ENCODE measurements at places on chromosomes 6 and 20.

GRCh38 chr20:64139199-64140060, 24.8 kb upstream of the MYT1 start:
- DNase-seq, result no peak

- no peak for DNase-seq
These were observed 26.9 kb downstream of the RGS17 start for GRCh38 chr6:153104220-153104619.

- DNase-seq, result no peak
These were observed 52.8 kb upstream of the AKIRIN2 start for GRCh38 chr6:87754828-87755227.

DNA sequence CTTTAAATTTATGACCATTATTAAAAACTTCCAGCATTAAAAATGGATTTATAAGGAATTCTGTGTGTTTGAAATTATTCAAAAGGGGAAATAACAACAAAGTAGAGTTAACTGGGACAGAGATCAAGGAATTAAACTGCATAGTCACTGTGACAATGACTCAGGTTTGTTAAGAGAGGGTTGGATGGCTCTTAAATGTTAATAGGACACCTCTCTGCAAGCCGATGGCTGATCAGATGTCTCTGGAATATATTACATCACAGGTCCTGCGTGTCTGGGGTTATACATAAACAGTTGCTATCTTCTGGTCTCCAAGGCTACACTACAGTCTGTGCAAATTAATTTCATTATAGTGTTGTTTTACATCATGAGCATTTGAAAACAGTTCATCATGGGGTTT, 574.3 kb downstream of the COL12A1 start:
- no peak for DNase-seq

- no peak for DNase-seq
These were observed 5.9 kb downstream of the RRAGD start for GRCh38 chr6:89406141-89406540.

DNA sequence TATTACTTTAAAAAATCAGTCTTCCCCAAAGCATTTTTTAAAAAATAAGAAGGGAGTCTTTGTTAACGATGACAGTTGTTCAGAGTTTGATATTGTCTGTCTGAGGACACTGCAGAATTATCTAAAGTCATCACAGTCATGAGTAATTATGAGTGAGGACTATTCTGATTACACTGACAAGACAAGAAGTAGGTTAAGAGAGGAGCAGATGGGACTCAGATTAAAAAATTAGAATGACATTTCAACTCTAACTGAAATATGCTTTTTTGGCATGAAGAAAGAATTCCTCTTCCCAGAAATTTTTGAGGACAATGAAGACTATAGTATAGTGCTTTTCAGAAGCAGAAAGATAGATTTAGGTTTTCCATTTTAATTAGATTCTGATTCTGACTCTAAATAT, 456.5 kb downstream of the EPHA7 start:
- DNase-seq, result no peak

- no peak for DNase-seq
These were observed 220.9 kb upstream of the RNF217 start for GRCh38 chr6:124741341-124741740.

- no peak for DNase-seq
These were observed 31.5 kb upstream of the RIPOR2 start for GRCh38 chr6:24967211-24967610.

DNA sequence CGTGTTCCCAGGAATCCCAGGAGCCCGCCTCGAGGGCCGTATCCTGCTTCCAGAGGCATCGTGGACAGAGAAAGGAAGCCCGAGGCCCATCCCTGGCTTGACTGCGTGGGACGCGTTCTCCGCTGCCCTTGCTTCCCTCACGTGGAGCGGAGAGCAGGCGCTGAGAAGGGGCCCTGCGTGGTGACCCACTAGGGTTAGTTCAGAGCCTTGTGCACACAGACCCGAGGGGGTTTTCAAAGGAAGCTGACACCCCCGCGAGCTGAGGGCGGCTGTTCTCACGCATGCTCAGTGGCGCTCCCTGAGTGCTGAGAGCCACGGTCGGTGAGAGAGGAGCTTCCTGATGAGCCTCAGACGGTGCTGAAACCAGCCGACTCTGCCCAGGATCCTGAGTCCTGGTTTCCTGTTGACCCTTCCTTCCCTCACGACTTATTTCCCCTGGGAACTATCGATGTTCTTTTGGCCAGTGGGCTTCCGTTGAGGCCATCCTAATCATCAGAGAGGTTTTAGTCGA, 28.9 kb upstream of the CCR6 start:
- DNase-seq, result peak; percentile 37

GRCh38 chr20:62344782-62345181, 22.3 kb downstream of the LAMA5 start:
- no peak for DNase-seq

- DNase-seq, result no peak
These were observed 20.0 kb upstream of the POU5F1 start for GRCh38 chr6:31190488-31190887.

DNA sequence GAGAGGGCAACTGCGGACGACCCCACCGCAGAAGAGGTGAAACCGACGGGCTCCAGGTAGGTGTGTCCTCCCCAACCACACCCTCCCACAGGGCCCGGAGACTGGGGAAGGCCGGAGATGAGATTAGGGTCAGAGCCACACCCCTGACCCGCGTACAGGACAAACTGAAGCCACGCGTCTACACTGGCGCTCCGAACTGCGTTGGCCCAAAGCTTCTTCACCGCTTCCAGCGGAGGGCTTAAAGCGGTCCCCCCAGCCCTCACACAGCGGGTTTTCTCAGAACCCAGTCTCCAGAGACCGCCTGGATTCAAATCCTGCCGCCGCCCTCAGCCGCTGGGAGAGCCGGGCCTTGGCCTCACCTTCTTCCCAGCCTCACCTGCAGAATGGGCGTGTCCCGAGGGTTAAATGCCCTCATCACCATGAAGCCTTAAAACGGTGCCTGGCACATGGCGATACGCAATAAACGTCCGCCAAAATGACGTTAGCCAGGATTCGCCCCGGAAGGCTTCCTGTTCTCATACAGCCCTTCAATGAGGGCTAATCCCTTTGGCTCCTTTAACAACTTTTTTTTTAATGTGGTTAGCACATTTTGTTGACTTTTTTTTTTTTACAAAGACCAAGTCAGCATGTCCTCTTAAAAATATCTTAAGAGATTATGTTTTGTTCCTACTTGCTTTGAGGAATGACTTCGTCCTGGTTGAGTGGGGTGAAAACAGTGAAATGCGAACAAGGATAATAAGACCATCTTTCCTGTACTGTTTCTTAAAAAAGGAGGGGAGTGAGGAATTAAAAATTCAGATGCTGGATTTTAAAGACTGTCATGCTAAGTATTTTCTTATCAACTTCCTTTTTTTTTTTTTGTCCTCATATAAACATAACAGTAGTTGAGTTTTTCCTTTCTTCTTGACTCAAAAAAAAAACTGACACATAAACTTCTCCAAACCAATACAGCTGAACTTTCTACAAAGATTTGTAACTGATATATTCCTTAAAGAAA, 15.1 kb upstream of the ZNF217 start:
- peak; percentile 24 for DNase-seq

DNA sequence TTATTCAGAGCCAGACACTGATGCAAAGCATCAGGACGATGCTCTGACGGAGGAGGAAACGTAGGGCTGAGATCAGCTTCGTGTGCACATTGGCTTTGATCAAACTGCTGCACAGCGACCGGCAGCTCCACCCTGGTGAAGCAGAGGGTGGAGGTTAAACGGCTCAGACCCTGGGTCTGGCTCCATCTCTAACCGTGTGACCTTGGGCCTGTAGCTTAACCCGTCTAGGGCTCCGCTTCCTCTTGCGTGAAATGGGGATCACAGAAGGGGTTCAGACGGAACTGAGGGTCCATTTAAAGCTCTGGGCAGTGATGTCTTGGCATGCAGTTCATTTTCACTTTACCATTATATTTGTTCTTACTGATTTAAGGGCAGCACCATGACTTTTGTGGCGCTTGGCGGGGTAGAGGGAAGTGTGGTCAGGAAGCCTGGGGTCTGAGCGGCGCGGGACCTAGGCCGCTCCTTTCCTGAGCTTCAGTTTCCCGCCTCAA, 644 bp downstream of the RBL1 start:
- DNase-seq, result peak; percentile 28

GRCh38 chr6:113401231-113401630, 455.9 kb upstream of the MARCKS start:
- no peak for DNase-seq

- no peak for DNase-seq
These were observed 319.6 kb downstream of the FARS2 start for GRCh38 chr6:5580736-5581581.

DNA sequence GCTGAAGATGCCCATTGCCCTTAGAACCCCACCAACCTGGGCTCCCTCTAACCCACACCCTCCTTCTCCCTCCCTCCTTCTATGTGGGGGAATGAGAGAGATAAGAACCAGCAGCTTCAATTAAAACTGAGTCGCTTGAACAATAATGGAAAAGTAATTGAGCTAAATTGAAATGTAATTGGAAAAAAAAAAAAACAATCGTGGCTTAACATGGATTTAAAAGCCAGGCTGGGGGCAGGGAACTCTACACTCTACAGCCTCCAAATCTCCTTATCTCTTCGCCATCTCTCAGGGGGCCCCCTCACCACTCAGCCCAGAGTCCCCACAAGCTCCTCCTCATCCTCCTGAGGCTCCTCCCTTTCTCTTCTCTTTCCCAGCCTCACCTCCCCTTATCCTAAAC, 83.2 kb downstream of the MDGA1 start:
- no peak for DNase-seq

- DNase-seq, result no peak
These were observed 83.4 kb downstream of the BMP6 start for GRCh38 chr6:7809346-7809745.

GRCh38 chr20:59027741-59028320, 4.3 kb downstream of the ATP5F1E start:
- no peak for DNase-seq

DNA sequence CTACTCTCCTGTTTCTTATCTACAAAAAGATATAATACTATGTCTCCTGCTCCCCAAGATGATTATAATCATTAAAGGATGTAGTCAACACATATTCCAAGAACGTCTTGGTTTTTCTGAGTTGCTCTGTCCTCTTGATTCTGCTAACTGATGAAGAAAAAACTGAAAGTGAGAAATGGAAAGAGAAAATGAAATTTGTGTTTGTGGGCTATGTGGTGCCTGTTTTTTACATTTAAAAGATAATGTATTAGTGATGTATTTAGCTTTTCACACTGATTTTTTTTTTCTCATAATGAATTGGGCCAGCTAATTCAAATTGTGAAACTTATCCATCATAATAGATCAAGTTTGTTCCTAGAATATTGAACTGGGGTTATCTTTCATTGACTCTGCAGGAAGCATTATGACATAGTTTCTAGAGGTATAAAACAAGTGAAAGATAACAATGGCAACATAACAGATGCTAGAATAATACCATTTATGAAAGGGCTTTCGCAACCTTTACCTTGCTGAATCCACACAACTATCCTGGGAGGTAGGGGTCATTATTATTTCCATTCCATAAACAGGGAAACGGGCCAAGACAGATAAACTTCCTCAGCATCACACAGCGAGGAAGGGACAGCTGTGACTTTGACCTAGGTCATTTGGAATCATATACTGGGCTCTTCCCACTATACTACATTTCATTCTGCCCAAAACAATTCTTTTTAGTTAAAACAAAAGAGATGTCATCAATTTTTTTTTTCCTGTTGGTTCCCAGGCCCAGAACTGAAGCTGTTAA, 336.7 kb downstream of the GJA1 start:
- no peak for DNase-seq

- no peak for DNase-seq
These were observed 58.2 kb downstream of the PIGU start for GRCh38 chr20:34618676-34619075.

DNA sequence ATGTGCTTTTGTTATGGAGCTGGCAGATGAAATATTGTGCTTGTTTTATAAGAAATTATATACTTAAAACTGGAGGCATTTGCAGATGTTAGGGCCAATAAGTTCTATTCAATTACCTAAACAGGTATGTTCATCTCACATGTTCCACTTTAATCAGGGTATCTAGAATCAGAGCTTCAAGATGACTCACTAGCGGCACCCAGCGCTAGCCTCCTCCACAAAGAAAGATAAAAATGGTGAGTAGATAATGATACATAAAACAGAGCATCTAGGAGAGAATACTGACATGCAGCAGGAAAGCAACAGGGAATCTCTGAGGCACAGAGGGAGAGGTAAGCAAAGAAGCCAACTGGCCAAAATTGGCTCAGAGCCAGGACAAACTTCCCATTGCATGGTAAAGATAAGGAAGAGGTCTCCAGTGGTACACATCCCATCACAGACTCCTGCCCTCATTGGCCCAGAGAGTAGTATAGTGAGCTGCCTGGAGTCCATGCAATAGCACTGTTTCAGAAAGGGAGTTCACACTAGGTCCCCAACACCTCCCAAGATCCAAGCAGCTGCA, 200.7 kb upstream of the SPTLC3 start:
- DNase-seq, result no peak

DNA sequence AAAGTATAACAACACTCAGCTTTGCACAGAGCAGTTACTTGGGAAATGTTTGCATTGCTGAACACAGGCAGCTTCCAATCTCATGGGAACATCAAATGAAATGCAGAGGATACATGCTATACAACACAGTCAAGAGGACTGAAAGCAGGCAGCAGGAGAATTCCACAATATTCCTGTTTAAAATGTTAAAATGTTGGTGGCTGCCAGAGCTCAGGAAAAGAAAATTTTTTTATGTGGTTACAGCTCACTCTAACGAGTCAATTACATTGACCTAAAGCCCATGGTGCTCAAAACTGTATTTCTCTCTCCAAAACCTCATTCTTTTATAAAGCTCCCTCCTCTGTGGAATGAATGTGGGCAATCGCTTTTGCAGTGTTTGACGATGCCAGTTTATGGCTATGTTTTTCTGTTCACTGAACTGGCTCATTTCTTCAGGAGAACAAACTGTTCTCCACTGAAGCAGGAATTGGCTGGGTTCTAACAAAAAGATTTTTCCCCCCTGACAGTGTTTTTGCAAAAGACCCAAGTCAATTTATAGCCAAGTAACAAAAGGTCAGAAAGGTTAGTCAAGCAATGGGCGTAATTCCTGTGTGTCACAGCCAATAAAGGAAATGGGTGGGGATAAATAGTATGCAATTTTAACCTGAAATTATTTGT, 69.0 kb downstream of the ZHX3 start:
- DNase-seq, result no peak

DNA sequence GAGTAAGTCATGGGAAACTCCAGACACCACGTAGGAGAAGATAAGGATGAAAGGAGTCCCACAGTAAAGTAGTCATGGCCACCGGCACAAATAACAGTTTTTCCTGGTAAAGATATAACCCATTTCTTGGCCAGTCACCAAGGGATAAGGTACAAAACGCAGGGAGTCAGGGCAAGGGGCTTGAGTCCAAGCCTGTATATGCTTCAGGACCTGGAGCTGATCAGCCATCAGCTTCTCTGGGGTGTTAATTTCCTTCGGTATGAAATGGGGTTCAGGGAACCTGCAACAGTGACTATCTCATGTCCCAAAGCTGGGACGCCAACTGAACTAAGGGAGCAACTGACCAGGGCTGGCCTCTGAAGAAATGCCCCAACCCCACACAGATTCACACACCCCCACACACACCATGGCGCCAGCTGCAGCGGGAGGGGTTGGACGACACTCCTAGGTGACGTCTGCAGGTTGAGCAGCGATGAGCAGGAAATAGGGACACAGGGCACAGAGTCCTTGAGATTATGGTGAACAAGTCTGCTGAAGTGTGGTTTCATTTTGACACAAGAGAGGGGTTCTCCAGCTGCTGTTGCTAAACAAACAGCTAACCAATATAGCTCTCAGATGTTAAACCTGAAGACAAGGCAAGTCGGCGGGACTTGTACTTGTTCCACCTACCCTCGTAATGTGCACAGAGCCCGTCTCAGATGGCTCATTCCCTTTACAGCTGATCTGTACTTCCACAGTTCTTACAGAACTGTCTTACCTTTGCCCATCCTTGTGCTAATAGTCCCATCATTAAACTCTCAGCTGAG, 7.4 kb upstream of the ADTRP start:
- no peak for DNase-seq

Data from T-helper 1 cell (primary cell).